ENCODE measurements at places on chromosomes 6 and 20.

DNA sequence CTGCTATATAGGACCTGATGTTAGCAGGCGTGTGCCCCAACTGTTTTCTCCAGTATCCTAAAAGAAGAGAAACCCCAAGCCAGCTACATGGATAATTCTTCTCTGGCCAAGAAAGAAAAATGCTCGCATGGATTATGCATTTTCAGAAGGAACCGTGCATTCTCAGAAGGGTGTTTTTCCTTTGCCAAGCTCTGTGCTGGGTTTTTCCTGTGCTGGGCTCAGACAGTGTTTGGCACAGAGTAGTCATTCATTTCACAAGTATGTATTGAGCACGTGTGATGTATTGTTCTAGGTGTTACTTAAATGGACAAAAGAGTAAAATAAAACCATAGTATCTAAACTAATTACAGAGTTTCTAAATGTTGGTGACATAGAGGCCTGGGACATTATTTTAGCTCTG, 62.7 kb upstream of the ZNF133 start:
- no peak for DNase-seq

GRCh38 chr6:15458021-15458459, 204.8 kb downstream of the DTNBP1 start:
- no peak for DNase-seq

GRCh38 chr20:4956200-4956810, 45.0 kb downstream of the SLC23A2 start:
- DNase-seq: no peak

DNA sequence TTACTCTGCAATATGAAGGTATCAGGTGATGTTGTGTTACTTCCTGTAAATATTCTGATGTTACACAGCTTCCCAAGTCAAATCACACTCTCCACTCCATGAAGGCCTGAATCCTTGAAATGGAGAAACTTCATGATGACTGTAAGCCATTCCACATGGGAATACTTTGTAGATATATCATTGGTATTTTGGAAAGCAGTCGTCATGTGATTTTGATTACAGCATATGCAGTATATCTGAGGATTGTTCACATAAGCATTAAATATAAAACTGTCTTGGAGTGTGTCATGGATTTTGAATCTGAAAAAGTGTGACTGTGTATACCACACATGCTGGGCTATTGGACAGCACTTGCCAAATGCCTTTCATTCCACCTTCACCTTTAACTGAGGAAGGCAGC, 118.3 kb upstream of the EXOC2 start:
- no peak for DNase-seq

DNA sequence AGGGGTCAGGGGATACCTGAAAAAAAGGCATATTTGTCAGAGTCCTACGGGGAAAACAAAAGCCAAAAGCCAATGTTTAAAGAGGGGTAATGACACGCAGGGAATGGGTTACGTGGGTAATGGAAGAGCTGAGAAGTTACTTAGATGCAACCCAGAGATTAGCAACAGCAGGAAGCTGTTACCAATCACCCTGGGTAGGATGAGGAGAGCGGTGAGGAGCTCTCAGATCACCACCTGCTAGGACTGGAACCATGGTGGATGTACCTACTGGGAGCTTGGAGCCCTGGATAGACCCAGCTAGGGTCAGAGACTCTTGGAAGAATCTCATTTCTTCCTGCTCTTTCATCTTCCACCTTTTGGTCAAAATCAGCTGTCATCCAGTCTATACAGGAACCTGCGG, 51.2 kb upstream of the RNF24 start:
- no peak for DNase-seq

- DNase-seq: no peak
These were observed 225.9 kb downstream of the PTPRT start for GRCh38 chr20:42963796-42964195.

DNA sequence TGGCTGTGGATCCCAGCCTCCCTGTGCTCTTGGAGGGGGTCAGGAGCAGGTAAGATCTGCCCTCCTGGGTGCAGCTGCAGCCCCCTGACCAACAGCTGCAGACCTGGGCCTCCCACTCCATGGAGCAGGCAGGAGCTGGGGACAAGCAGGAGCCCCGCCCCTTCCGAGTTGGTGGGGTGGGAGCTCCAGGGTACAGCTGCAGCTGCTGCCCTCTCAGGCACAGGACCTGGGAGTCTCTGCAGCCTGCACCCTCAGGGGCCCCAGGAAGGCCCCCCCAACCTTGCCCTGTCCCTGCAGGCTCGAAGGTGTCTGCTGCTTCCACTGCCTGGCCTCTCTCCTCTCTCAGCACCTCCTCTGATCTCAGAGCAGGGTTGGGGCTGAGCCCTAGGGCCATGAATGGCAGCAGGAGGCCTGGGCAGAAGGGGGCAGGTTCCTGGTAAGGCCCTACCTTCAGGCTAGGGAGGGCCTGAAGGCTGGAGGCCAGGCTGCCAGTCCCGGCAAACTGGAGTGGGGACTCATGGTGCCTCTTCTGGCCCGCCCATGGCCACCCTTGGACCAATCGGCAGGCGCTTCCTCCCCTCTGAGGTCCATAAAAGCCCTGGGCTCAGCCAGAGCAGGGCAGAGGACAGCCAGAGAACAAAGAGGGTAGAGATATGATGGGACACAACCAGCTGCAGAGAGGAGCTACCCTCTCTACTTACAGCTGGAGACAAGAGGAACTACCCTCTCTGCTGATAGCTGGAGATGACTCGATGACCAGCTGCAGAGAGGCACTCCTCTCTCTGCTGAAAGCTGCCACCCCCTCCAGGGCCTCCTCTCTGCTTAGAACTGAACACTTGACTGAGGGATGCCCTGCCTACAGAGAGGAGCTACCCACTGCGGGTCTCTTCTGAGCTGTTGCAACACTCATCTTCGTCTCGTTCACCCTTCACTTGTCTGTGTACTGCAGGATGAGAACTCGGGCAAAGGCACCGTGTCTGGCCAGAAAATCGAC, 7.8 kb upstream of the PACSIN1 start:
- no peak for DNase-seq

DNA sequence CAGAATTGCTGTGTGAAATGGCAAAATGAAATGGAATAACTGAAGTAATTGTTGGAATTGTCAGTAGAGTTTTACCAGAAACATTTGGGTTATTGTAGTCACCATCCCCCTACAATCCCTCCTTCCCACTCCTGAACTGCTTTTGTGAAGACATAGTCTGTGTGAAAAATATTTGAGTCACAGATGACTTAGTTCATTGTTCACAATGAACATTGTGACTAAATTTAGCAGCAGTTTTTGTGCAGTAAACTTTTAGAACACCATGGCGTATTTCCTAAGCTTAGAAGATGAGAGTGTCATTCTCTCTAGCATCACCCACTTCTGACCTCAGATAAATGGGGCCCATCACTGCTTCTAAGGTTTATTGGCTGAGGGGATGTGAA, 11.0 kb downstream of the OTOR start:
- no peak for DNase-seq

DNA sequence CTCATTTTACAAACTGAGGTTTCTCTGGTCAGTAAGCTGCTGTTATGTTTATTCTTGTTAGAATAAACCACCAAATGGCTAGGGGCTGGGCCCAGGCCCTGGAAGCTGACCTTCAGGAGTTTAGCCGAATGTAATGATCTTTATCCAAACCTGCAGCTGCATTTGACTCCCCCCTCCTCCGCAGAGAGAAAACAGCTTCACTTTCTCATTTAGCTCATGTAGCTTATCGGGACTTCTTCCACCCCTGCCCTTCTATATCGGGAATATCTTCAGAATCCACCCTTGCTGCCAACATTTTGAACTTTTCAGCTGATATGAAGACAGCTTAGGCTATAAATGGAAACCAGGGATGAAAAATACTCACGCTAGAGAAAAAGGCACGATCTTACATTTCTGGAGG, 102.6 kb downstream of the ZMYND8 start:
- no peak for DNase-seq

GRCh38 chr6:106530502-106530901, 98.8 kb downstream of the RTN4IP1 start:
- no peak for DNase-seq

- no peak for DNase-seq
These were observed 9.7 kb downstream of the PLTP start for GRCh38 chr20:45902199-45902701.

DNA sequence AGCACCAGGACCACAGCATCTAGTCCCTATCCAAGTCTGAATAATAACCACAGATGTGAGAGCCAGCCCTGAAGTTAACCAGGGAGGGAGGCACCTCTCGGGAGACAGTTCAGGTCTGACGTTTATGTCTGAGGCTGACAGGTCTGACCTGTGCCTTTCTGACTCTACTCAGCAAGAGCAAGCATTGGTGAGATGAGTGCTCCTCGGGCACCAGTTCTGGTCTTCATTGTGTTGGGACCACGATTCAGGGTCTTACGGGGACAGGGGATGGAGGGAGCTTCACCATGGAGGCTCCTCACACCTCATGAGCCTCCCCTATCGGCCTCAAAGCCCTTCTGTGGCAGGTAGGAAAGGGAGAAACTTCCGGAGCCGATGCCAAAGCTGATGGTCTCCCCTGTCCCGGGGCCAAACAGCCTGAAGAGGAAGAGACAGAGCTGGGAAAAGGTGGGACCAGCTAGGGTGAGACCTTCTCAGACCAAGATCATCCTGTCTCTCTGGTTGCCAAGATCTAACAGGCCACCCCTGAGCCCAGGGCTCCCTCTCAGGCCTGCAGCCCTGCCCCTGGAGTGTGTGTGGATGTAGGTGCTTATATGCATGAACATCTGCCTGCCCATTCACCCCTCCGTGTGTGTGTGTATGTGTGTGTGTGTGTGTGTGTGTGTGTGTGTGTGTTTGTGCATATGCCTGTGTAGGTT, 170.5 kb downstream of the VEGFA start:
- no peak for DNase-seq

DNA sequence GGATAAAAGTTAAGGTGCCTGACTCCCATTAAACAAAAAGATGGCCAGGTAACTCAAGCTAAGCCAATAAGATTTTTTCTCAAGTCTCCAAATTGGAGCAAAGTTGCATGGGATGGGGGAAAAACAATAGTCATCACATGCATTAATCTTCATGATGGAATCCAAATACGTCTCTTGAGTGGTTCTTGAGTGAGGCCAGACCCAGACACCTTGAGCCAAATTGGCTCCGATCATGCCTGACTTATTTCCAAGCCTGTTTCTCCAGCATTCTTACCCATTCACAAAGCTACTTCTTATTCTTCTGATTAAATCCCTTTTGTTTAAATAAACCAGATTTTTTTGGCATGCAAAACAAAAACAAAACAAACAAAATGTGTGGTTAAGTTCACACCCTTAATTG, 420.3 kb upstream of the NRSN1 start:
- DNase-seq: no peak

DNA sequence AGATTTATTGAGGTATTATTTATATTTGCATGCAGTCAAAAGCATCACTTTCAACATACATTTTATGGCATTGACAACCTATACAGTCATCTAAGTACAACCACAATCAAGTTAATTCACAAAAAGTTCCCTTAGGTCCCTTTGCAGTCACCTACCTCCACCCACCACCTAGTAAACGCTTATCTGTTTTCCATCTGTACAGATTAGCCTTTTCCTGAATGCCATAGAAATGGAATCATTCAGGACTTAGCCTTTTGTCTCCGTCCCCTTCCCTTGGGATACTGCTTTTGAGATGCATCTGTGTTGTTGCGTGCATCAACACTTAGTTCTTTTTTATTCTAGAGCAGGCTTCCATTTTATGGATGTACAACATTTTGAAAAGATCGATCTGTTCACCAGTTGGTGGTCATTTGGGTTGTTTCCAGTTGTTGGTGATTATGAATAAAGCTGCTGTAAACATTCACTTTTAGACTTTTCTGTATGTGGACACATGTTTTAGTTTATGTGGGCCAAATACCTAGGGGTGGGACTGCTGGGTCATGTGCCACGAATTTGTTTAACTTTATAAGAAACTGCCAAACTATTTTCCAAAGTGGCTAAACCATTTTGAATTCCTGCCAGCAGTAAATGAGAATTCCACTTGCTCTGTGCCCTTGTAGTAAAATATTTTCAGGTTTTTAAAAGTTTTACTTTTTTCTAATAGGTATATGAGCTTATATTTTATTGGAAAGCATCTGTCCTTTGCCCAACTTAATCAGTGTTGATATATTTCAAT, 17.6 kb upstream of the IFNGR1 start:
- no peak for DNase-seq

GRCh38 chr6:121627761-121628160, 192.3 kb downstream of the GJA1 start:
- no peak for DNase-seq

GRCh38 chr6:15129887-15130286, 116.0 kb upstream of the JARID2 start:
- no peak for DNase-seq

GRCh38 chr6:132648356-132648755, 10.6 kb downstream of the TAAR1 start:
- no peak for DNase-seq

DNA sequence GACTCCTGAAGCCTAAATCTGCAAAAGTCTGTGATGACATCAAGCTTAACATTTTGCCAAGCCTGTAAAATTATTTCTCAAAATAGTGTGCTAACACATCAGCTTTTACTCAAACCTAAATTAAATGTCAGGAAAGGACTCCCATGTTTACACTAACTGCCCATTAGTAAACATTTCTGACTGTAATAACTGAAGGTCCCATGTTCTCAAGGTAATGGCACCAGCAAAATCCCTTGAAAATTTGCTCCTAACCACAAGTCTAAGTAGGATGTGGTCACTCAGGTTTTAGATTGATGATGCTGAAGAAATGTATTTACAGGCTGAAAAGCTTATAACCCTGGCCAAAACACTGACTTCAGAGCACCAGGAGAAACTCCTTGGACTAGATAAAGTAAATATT, 33.0 kb downstream of the BACH2 start:
- no peak for DNase-seq

DNA sequence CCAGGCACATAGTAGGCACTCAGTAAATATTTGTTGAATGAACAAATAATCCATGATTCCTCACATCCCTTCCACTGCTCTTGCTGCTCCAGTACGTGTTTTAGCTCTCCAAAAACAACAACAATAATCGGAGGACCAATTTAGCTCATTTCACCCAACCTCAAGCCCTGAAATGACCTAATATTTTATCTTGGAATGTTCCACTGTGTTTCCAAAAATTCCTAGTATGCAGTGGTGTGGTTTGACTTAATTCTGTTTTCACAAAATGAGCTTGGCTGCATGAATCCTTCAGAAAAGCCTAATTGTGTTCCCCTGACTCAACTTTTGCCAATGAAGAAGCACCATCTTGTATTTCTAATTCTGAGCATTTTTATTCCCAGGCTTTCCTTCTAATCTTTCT, 168.0 kb upstream of the PHACTR1 start:
- no peak for DNase-seq
